Substantia nigra (tissue), 51 donors: ENCODE measurements at places on chromosomes 16 and 17.

DNA sequence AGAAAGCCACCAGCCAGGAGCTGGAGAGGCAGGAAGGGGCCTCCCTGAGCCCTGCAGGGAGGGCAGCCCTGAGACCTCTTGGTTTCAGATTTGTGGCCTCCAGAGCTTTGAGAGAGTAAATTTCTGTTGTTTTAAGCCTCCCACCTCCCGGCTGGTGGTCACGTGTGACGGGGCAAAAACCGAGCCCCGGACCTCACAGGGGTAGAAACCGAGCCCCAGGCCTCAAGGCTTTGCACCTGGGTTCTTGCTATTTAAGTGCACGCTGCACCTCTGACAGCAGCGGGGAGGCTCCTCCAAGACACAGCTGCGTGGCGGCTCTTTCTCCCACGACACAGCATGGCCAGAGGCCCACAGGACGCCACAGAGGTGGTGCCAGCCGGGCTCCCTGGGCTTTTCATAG lies 17.4 kb upstream of the ZC3H18 start:
- no peak for DNase-seq

GRCh38 chr16:72172105-72173034 lies at the start of gene PMFBP1:
TSS of gene PMFBP1 (minus strand) at chr16:72172155. CDS start at chr16:72171208, 947 bp downstream.
- peak; percentile 3 for DNase-seq

GRCh38 chr17:42389899-42390298 lies 1.7 kb upstream of the STAT3 start:
- no peak for DNase-seq

- no peak for DNase-seq
Observed at GRCh38 chr17:40531051-40531991, 29.9 kb upstream of the TNS4 start.

- DNase-seq = no peak
Observed at GRCh38 chr16:59840169-59840568, 1106.1 kb upstream of the GOT2 start.

- DNase-seq = no peak
Observed at GRCh38 chr16:35749253-35750141, 2290.1 kb downstream of the TP53TG3F start.

DNA sequence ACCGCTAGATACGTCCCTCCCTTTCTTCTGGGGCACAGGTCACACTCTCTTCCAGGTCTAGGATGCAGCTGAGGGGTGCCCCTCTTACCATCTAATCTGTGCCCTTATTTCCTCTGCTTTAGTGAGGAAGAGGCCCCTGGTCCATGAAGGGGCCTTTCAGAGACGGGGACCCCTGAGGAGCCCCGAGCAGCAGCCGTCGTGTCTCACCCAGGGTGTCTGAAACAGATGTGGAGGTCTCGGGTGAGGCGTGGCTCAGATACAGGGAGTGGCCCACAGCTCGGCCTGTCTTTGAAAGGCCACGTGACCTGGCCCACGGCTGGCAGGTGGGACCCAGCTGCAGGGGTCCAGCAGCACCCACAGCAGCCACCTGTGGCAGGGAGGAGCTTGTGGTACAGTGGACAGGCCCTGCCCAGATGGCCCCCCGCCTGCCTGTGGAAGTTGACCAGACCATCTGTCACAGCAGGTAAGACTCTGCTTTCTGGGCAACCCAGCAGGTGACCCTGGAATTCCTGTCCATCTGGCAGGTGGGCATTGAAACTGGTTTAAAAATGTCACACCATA lies 15.6 kb downstream of the SCGB1C2 start:
- no peak for DNase-seq

GRCh38 chr17:48100591-48101011 lies 677 bp downstream of the CBX1 start:
- no peak for DNase-seq

DNA sequence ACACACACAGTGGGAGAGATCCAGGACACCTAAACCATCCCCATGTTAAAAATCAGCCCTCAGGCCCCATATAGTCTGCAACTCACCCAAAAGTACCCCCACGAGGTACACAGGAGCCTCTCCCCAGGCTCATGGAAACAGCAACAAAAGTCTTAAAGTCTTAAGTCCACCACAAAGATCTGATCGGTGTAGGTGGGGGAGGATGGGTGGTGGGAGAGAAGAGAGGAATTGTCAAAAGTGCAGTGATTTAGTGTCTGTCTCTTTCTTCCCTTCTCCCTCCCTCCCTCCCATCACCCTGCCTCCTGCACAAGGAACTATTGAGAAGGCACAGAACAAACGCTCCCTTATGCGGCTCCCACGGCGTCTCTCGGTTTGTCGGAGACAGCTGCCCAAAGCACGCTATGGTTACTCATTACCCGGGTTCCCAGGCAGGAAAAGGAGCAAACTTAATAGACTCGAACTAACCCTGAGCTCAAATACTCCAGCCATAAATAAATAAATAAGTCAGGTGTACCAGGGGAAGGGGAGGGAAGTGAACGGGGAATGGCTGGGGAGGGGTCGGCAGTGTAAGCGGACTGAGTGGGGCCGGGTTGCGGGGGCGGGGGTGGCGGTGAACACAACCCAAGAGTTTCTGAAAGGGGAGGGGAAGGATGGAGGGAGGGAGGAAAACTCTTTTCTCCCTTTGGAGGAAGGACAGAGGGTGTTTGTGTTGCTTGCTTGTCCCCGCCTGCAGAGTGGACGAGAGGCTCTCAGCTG lies 477.4 kb downstream of the SLC39A11 start:
- DNase-seq = peak; percentile 43

DNA sequence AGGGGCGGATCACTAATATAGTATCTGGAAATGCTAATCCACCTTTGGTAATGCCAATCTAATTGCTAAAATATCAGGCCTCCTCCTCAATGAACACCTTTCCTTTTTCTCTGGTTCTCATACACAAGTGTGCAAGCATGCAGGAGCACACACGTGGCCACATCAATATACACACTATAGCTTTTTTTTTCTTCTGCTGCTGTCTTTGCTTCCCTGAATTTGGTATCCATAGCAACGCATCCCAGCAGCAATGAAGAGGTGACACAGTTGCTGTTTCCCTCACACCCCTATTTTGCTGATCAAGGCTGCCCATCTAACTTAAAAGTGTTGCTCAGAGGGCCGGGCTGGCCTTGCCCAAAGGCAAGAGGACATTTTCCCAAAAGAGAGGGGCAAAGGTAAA lies 15.4 kb downstream of the NOG start:
- DNase-seq = no peak

DNA sequence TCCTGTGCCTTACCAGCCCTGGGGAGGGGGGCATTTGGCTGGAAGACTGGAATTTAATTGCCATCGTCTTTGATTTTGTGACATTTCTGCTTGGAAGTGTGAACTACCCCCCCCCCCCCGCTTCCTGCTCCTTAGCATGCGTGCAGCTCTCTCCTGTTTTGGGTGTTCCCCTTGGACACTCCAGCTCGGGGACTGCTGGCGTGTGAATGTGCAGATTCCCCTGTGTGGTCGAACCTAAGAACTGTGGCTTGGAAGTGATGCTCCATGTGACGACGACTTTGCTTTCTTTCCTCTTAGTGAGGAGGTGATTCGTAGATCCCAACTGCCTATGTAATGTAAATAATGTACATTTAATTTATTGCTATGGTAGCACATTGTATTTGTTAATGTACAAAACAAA lies 26.1 kb downstream of the OR1D5 start:
- DNase-seq = no peak

DNA sequence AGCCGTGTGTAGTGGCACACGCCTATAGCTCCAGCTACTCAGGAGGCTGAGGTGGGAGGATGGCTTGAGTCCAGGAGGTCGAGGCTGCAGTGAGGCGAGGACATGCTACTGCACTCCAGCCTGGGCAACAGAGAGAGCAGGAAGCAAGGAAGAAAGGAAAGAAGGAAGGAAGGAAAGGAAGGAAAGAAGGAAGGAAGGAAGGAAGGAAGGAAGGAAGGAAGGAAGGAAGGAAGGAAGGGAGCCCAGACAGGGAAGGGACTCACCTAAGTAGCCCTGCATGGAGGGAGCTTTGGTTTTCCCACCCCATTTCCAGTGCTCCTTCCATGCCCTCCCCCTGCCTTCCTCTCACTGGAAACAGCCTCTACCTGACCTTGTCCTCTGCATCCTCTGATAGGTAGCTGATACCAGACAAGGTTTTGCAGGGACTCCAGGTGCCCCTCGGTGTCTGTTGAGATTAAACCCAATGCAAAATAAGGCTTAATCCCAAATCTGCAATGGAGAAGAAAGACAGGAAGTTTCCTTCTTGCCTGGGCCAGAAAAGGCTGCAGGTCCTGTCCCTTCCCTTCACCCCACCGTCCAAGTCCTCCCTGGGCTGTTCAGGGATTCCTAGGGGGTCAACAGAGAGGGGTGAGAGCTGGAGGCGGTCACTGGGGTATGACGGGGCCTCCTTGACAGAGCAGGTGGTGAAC lies 21.5 kb upstream of the CA4 start:
- DNase-seq = no peak

GRCh38 chr16:86960266-86960665 lies 356.9 kb downstream of the C16orf95 start:
- DNase-seq = peak; percentile 2

- no peak for DNase-seq
Observed at GRCh38 chr17:80387071-80387470, 27.9 kb upstream of the ENDOV start.

- DNase-seq = no peak
Observed at GRCh38 chr16:85463672-85464382, 149.3 kb upstream of the GSE1 start.

DNA sequence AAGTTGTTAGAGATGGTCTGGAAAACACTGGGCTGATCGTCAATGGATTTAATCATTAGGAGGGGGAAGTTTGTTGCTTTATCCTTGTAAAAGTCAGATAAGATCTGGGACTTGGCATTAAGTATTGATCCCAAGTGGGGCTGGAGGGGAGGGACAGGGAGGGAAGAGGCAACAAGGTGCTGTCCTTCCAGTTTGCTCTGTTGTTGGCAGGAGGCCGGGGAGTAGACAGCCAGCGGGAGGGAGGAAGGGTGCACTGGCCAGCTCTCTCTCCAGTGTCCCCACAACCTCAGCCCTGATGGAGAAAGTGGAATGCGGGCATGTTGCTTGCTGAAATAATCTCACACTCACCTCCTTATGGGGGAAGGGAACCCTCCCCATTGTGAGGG lies 210.2 kb downstream of the CCDC182 start:
- DNase-seq = no peak

GRCh38 chr16:81720973-81721906 lies 57.9 kb upstream of the PLCG2 start:
- no peak for DNase-seq

GRCh38 chr17:74528491-74529199 lies 2.6 kb downstream of the CD300LB start:
- DNase-seq = no peak

DNA sequence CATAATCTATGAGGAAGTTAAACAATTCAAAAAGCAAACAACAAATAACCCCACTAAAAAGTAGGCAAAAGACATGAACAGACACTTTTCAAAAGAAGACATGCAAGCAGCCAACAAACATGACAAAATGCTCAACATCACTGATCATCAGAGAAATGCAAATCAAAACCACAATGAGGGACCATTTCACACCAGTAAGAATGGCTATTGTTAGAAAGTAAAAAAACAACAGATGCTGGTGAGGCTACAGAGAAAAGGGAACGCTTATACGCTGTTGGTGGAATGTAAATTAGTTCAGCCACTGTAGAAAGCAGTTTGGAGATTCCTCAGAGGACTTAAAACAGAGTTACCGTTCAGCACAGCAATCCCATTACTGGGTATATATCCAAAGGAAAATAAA lies 24.4 kb downstream of the TNFRSF13B start:
- DNase-seq = no peak

- DNase-seq = no peak
Observed at GRCh38 chr17:37543637-37544052, 54.0 kb downstream of the DUSP14 start.

DNA sequence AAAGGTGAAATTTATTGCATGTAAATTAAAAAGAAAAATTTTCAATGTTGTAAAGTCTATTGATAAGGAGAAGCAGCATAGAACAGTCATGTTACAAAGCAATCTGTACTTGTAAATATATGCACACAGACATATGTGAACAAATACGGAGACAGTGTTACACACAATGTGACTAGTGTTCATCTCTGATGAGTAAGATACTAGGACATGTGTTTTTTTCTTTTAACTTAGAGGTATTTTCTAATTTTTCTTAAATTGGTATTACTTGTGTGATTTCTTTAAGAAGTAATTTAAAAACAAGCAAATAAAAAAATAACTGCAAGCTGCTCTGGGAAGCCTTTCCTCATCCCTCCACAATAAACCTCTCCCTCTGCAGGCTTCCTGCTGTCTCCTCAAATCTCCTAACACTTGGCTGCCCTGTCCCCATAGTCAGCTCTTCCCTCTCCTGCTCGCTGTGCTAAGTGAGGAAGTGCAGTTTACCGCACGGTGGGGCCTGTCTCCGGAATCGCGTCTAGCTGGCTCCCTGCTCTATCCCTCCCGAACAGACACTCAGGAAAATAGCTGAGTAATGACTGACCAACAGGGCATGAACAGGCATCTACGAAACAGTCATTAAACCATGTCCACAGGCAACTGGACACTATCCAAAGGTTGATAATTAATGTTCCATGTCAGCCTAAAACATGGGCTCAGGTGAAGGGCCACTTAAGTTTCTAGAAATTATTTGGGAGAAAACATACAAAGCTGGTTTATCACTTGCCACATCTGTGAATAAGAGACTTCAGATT lies 35.9 kb downstream of the CMTM4 start:
- DNase-seq = peak; percentile 46

- no peak for DNase-seq
Observed at GRCh38 chr17:82023447-82024241, 539 bp downstream of the LRRC45 start.

- no peak for DNase-seq
Observed at GRCh38 chr17:35568561-35568960, 7.9 kb upstream of the SLFN14 start.

DNA sequence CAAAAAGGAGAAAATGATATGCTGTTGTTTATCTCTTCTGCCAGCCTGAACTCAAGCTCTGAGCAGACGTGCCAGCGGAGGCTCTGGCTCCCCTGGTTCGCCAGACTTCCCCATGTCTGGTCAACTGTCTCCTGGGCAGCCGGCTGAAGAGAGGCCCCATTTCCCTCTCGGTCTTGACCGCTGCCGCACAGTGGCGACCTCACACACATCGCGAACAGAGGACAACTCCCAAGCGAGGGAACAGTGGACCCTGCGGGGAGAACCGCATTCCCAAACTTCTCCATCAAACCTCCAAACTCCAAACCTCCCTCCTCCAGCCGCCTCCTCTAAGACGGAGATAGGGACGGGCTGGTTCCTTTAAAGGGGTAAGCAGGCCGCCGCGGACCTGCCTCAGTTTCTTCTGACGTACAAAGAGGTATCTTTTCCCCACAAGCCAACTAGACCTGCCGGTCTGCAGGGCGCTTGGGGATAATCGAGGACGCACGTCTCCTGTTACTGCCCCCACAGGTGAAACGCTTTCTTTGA lies 24.9 kb upstream of the RFFL start:
- DNase-seq = peak; percentile 29

DNA sequence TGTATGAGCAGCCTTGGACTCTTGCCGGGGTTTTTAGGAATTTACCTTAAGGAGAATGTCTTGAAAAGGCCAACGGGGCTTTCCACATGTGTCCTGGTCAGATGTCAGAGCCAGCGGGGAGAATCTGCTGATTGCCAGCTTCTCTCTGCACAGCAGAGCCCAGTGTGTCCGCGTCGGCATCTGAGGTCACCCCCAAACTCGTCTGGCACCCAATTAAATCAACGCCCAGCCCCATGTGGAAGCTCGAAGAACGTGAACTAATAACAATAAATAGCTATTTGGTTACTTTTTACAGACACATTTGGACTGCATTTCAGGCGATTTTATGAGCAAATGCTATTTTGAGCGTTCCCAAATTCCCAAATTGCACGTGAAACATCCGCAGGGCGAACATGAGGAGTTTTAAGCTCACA lies 303.5 kb downstream of the FOXL1 start:
- DNase-seq = no peak

GRCh38 chr16:87778476-87778829 lies 12.7 kb upstream of the KLHDC4 start:
- DNase-seq = no peak
